ENCODE measurements at places on chromosomes 13 and 19.

DNA sequence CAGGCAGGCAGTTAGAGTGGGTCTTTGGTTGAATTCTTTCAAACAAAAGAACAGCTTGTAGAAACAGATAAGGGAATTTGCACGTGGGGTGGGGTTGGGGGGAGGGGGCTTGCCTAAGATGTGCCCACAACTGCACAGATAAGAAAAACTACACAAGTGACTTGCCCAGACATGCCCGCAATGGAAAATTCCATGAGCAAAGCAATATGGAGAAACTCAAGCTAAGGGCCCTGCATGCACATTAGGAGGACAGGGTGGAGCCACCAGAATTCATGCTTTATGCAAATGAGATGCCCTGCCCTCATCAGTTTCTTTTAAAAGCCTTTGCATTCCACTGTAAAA is 755.6 kb upstream of the MIR17HG start:
- DNase-seq = no peak

GRCh38 chr19:29245215-29245614 is 32.3 kb upstream of the UQCRFS1 start:
- DNase-seq = no peak

GRCh38 chr13:30730526-30730925 is 4.8 kb upstream of the ALOX5AP start:
- DNase-seq = no peak

DNA sequence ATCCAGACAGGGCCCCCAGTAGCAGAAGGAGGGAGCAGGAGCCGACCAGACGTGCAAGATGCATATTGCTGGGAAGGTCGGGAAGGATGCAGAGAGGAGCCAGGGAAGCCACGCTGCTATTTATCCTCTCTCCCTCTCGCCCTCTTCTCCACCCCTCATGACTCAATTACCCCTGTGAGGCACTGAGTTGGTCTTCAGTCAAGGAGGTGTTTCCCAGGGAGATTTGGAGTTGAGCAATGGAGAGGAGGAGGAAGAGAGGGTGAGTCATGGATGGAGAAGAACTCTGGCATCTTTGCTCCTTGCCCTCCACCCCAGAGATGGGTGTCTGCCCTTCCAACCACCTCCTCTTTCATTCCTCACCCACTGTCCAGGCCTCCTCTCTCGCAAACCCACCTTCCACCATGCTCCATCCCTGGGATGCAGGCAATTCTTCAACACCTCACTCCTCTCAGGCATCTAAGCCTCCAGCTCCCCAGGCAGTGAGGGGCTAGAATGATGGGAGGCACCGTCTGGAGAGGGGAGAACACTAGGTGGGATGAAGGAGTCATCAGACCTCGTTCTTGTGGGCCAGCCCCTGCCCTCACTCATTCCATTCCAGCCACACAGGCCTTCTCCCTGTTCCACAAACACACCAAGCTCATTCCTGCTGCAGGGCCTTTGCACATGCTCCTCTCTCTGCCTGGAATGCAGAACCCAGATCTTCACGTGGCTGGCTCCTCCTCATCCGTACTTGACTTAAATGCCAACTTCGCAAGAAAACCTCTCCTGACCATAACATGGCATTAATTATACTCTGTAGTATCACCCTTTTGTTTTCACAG is at the start of gene SBSN:
TSS of gene SBSN (minus strand) at position 94 of the 821 bp plus-strand sequence. CDS start at position 64, 30 bp downstream.
- DNase-seq = no peak

DNA sequence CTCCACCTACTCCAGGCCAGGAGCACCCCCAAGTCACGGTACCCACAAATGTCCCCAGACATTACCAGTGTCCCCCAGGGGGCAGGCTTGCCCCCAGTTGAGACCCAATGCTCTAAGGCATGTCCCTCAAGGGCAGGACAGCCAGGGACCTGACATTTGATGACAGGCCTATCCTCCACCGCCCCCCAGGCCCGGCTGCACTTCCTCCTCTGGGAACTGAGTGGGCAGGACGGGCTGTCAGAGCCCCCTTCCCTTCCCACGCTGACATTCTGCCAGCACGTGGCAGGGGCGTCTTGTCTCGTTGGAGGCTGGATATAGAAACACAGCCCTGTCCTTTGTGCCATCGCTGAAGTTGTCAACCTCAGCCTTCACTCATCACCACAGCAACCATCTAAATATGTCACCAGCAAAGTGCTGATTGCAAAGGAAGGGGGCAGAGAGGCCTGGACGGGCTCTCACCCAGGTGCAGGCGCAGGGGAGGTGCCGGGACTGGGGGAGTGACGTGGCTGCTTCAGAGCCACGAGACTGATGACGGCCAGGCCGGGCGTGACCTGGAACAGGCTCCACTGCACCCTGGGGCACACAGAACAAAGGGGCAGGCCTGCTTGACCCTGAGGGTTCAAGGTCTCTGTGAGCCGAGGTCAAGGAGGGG is 38.4 kb downstream of the GNG7 start:
- no peak for DNase-seq

DNA sequence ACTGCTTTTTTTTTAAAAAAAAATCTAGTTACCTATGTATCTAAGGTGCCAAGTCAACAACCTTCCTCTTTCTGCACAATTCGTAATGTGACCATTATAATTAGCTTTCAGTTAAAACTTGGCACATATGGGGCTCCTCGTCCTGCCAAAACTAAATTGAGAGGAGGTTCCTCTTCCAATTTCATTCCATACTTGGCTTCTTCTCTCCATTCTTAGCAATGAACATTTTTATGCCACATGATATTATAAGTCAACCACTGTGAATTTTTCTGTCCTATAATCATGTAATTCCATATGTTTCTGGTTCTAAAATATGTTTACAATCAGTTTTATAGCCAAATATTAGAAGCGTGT is 177.0 kb downstream of the DCLK1 start:
- no peak for DNase-seq

GRCh38 chr13:30338952-30339351 is 31.6 kb upstream of the KATNAL1 start:
- DNase-seq = no peak

DNA sequence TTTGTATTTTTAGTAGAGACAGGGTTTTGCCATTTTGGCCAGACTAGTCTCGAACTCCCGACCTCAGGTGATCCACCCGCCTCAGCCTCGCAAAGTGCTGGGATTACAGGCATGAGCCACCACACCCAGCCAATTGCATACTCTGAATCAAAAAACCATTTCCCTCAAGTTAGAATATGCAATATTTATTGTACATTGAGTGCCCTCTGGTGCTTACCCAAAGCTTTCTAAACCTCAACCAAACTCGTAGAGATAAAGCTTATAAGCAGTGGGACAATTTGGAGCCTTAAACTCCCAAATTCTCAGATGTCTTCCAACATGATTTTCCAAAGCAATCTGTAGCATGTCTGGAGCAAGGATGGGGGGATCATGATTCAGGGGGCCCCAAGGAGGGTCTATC is 22.4 kb downstream of the RFXAP start:
- DNase-seq = no peak

GRCh38 chr19:16769385-16769784 is 49.7 kb downstream of the NWD1 start:
- DNase-seq = no peak

GRCh38 chr19:14505488-14506239 is 9.7 kb upstream of the GIPC1 start:
- DNase-seq = peak; percentile 41

DNA sequence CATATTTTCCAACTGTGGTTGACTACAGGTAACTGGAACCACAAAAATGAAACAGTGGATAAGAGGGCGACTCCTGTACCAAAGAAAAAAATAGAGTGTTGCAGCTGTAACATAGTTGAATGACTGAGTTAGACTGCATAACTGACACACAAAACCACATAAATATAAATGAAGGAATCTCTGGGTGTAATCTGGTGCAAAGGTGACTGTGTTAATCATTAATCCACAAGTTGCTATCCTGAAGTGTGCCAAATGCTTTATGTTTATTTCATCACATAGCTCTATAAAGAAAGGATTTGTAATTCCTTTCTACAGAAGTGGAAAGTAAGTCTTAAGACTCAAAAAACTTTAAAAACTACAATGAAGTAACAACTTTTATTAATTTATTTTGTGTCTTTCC is 6.0 kb upstream of the GJB2 start:
- no peak for DNase-seq

- no peak for DNase-seq
These were observed 103.3 kb upstream of the MLNR start for GRCh38 chr13:49116873-49117272.

DNA sequence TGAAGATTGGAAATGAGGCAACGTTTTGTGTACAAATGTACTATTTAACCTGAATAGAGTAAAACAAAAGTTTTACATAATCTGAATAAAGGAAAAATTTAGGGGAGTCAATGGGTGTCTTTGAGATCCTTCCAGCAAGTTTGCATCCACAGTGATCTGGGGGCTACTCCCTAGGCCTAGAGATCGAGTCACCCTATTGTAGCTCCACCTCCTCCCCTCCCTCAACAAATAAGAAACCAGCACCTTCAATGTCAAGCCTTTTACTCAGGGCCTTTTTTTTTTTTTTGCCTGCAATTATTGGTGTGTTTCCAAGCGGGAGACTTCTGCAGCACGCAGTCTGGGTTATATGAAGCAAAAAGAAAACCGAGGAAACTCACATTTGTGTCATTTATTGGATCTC is 16.3 kb upstream of the RAP2A start:
- no peak for DNase-seq

DNA sequence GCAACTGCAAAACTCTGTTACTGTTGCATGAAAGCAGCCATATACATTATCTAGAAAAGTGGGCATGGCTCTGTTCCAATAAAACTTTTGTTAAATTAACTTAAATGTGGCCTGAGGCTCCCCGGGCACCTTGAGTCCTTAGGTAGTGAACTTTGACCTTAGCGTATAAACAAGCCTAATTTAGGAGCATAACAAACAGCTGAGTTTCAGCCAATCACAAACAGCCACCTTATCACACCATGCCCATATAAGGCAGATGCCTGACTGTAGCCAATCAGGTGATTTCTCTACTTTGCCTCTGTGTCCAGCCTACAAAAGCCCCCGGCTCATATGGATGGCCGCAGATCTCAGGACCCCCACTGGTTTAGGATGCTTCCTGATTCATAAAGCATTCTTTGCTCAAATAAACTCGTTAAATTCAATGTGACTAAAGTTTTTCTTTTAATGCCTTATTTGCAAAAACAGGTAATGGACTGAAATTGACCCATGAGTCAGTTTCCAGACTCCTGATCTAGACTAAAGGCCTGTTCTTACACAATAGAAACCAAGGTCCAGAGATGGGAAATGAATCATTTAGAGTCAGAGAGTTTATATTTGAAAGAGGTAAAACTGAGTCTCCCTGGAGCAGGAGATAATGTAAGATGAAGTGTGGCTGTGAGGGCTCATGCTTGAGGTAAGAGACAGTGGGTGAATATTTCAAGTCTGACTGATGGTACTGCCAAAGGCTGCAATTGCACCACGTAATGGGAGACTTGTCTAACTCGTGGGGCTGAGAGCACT is 130.2 kb downstream of the FGF9 start:
- no peak for DNase-seq
